Stimulated activated CD4-positive, alpha-beta T cell treated with anti-CD3 and anti-CD28 coated beads, Interleukin-12 subunit alpha, Interleukin-12 subunit beta, amount 100 ng/mL, for 24 hours (primary cell): ENCODE measurements at places on chromosomes 2 and 18.

DNA sequence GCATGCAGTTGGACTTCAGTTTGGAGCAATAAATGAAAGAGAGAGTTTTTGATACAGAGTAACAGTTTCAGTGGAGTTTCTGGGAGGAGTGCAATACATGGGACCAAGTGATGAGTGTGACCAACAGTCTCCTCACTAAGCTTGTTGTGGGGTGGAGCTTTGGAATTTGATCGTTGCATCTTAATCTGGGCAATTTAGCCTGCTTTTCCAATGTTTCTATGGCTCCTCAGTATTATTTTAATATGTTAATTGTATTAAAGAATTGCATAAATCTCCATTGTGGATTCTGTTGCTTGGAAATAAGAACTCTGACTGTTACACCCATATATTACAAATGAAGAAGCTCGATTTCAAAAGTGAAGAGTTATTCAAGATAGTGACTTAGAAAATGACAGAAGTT is 446.6 kb upstream of the LRATD1 start:
- no peak for DNase-seq

GRCh38 chr2:168002021-168002553 is 245.3 kb downstream of the STK39 start:
- no peak for DNase-seq

- DNase-seq = no peak
Measured at GRCh38 chr18:13551305-13551603, 175.1 kb downstream of the FAM210A start.

DNA sequence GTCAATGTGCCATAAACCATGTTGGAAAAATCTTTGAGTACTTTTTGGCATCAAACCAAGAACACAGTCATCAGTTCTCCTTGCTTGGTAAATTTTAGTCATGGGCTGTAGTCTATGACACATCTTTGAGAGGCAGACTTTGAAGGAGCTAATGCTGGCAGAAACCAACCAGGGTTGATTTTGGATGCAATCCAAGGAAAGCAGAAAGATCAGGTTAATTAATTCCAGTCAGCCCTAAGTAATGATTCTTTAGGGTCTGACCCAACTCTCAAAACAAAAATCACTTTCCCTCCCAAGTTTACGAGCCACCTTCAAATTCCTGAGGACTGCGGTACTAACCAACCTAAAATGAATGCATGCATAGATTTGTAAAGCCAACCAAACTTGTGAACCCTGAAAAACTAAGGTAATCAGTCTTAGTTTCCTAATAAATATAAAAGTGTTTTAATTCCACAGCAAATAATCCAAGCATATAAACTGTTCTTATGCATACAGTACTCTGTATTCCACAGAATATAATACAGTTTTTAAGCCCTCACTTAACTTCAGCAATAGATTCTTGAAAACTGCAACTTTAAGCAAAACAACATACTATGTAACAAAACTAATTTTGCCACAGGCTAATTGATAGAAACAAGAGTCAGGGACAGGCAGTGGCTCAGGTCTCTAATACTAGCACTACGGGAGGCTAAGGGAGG is 22.0 kb downstream of the AP1S3 start:
- DNase-seq = no peak

DNA sequence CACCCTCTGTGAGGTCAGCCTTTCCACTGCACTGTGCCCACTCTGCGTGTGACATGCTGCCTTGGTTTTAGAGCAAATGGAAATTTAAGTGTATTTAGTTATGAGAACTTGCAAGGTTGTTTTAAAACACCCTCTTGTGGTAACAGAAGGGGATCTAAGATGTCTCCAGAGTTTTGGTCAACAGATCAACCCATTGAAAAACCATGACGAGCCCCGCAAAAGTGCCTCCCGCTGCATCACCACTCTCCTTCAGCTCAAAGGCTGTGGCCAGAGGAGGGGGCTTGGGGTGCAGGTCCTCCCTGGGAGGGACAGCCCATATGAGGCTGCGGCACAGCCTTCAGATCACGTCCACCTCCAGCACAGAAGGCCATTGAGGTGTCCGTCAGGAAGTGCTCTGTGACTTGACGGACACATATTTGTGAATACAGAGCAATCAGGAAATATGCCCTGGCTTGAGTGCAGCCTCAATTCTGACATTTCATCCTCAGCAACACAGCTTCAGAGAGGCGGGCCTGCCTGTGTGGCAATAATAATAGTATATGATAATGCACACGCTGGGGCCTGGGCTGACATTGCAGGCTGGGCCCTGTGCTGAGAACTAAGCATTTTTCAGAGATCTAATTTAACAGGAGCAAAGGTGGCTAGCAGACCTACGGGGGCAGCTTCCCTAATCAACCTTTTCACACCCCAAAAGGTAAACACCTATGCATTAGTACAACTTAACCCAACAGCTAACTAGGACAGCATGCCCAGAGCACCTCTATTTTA is 213.9 kb downstream of the ANAPC1 start:
- DNase-seq = no peak

GRCh38 chr18:11666176-11666575 is 22.9 kb upstream of the GNAL start:
- DNase-seq = no peak

- no peak for DNase-seq
Measured at GRCh38 chr2:199366406-199366805, 91.3 kb downstream of the SATB2 start.

DNA sequence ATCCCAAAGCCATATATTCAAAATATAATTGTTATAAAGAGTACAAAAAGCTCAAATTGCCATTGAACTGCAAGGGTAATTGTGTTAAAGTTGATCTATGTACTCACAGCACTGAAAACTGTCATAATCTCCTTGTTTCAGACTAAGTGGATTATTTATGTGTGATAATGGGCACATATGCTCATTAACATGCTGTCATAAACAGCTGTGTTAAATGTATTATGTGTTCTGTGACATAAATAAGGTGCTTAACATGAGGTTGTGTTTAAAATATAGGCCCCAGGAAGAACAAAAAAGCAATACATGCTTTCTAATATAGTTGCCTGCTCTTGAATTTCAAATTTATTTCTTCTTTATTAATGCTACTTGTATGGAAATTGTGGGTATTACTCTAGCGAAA is 409.5 kb downstream of the DCC start:
- no peak for DNase-seq

DNA sequence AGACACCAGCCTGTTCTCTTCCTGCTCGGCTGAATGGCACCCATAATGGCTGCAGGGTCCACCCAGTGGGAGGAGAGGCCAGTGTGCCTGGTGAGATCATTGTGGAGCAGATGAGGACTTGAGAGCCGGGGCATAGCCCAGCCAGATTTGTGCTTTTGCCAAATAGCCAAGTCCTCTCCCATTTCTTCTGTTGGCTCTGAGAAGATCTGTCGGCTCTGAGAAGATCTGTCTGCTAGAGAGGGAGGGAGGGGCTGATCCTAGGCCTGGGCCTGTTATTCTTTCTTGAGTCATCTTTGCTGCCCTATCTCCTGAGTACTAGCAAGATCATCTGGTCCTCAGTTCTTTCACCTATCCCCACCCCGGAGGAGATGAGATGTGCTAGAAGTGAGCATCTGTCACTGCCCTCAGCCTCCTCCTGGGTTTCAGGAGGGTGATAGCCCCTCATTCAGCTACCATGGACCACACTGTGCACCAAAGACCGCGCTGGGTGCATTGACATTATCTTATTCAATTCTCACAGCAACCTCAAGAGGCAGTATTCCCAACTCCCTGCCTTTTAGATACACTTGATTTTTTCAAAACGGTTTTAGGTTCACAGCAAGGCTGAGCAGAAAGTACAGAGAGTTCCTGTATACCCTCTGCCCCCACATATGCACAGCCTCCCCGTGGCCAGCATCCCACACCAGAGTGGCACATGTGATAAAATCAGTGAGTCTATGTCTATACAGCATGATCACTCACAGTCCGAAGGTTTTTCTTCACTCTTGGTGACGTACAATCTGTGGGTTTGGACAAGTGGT is 98.6 kb downstream of the CAPN13 start:
- no peak for DNase-seq

DNA sequence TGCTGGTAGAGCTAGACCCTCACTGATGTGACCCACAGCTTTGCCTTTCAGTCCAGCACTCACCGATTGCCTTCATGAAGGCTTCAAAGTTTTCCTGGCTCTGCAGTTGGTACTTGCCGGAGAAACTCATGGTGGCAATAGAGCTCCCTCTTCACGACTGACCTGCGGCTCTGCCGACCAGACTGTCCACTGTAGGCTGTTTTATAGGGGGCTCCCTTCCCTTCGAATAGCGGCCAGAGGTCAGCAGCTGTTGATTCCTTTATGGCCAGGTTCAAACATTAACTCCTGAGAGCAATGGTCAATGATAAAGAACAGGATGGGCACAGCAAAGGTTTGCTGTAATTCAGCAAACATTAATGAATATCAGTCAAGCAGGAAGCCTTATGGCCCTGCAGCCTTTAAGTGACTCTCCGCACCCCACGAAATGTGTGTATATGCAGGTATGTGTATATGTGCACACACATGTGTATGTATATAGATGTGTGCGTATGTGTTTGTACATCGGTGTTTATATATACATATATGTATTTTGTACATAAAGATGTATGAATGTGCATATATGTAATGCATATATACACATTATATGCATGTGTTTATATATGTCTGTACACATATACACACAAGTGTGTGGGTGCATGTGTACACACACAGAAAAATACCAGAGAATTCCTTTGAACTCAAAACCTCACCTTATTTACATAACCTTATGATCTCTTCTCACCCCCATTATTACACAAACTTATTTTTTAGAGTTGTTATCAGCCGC is at the start of gene FABP1:
FABP1 (minus strand) TSS at position 175 of the 766 bp plus-strand sequence; CDS start at position 130, 45 bp downstream.
- DNase-seq = no peak

DNA sequence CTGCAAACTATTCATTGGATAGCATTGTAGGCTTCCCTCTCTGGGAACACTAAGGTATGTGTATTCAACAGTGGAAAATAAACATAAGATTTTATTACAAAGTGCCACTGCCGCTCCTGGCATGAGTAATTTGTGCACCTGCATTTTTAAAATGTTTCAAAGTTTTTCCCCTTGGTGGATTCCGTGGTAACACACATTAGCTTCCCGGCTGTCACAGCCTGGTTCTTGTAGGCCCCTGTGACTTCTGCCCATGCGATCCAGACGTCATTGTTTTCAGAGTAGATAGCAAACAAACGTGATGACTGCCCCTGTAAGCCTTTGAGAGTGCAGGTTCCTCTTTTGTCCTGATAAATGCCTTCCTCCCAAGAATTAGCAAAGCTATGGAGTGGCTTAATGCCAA is 421.0 kb downstream of the ZNF521 start:
- no peak for DNase-seq

DNA sequence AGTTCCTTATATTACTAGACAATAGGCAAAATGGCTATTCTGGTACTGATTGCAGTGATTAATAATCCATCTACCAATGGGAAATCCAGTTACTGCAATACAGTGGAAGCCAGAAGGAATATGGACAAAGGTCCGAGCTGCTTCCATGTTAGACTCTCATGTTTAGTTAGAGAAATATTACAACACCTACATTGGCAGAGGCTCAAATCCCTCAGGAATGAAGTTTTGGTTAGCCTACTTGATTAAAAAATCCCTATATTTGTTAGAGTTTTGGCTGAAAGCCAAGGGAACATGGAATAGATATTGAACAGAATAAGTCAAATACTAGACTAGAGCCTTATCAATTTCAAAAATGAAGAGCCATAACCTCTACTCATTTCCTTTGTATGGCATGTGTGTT is 48.5 kb downstream of the ARL6IP6 start:
- no peak for DNase-seq

DNA sequence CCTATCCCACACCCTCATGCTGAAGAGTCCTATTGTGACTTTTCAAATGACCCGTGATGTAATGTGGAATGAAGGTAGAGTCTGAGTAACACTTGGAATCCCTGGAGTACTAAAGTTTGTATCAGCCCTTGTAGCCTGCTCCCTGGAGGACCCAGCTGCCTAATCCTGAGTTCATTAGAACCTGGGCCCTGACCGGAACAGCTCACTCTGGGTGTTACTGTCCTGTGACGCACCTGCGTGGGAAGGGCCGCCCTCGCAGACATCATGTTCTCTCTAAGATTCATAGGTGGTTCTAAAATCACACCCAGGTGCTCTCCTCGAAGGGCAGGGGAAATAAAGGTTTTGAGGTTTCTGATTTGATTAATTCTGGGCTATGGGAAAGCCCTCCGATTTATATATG is 62.3 kb downstream of the NCK2 start:
- no peak for DNase-seq

DNA sequence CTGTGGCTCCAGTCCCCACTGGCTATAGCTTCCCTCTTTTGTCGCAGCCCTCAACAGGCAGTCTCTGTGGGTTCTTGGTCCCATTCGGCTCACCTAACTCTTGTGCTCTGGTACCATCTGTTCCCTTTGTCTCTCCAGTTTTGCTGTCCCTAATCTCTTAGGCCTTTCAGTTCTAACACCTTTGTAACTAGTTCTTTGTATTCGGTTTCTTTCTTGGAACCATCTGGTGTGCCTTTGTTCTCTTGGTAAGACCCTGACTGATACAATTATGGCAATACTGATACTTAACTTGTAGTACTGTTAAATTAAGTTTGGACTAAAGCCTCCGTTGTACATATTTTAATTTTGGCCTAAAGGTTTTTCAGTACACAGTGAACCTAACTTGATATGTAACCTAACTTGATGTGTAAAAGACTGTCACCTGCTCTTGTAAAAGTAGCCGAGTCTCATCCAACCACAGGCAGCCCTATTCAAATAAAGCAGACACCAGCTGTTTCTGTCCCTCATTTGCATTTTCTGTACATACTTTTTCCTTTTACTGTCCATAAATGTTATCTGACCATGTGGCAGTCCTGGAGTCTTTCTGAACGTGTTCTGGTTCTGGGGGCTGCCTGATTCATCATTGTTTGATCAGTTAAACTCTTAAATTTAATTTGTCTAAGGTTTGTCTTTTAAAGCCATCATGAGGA is 4.8 kb upstream of the MRPL44 start:
- DNase-seq = no peak

DNA sequence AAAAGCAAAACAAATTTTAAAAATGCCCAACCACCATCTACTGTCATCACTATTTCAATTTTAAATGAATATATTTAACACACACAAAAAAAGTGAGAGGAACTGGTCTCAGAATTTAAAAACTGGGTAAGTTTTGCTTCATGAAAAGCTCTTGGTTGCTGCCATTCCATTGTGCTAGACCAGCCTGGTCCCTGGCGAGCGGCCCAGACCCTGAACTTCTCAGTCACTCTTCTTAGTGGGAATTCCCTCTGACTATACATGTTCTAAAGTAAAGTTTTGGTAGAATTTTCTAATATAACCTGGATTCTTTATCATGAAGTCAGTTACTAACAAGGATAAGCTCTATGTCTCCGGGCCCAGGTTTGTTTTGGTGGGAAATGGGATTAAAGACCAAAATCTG is 34.8 kb upstream of the TMEM177 start:
- no peak for DNase-seq

- no peak for DNase-seq
Measured at GRCh38 chr2:150403457-150403856, 84.0 kb downstream of the RND3 start.
